ENCODE measurements at places on chromosomes 1 and 21.

DNA sequence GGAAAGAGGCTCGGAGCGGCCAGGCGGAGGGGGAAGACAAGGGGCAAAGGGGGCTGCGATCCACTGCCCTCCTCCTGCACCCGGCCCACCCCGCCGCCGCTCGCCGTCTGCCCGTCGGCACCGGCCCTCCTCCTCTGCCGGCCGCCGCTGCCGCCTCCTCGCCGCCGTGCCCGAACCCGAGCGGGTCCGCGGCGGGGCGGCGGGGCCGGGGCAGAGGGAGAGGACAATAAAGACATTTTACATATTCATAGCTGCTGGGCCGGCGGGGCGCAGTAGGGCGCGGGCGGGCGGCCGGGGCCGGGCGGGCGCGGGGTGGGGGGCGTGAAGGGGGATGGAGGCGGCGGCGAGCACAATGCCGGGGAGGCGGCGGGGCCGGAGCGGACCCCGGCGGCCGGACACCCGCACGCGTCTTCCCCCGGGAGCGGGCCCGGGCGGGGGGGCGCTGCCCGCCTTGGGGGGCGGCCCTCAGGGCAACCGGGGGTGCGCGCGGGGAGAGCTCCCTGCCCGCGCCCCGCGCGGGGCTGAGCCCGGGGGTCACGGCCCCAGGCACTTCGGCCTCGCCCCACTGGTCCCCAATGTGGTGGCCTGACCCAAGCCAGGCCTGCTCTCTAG is 546 bp downstream of the POU2F1 start:
- DNase-seq = peak; percentile 25

GRCh38 chr1:118077331-118078045 is 107.5 kb downstream of the SPAG17 start:
- peak; percentile 24 for DNase-seq

- DNase-seq = no peak
Measured at GRCh38 chr1:168643152-168643551, 66.7 kb downstream of the XCL1 start.

DNA sequence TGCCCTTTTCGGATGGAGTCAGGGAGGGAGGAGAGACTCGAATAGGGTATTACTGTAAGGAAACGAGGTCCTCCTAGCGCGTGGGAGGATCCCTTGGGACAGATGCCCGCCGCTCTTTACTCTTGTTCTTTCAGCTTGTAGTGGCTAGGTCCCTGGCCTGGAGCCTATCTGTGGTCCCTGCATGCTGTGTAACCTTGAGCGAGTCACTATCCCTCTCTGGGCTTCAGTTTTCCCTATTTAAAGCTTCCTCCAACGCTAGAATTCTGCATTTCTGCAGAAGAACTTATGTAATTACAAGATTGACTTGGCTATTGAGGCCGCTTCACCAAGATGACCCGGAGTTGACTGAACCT is 744 bp downstream of the MIER1 start:
- no peak for DNase-seq

DNA sequence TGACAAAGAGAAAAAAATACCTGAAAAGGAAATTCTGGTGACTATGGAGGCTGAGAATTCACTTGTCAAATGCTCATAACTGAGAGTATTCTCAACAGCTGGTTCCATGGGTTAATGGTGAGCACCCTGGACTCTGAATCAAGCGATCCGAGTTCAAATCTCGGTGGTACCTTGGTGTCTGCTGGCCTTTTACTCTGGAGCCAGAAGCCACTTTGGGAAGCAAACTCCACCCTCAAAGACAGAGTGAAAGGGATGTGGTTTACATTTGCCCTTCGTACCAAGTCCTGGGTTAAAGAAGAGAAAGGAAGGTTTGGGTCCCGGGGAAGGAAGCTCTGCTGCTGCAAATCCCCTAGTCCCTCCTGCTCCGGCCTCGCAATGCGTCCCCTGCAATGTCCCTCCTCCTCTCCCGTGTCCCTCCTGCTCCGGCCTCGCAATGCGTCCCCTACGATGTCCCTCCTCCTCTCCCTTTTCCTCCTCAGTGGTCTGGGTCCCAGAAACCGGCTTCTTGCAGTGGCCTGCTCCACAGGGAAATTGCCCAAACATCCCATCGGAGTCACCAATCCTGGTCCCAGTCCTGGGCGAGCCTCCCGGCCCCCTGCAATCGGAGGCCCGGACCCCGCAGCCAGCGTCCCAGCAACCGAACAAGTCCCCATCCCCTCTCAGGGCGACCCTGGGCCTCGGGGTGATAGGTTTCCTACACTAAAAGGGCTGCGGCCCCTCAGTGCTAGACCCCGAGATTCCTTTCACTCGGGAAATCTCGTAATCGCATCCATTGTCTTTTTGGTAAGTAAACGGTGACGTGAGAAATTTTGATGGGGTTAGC is 129.4 kb downstream of the PPIAL4G start:
- DNase-seq = no peak
